ENCODE measurements at places on chromosomes 4 and X. TPM values are rescaled to one million over a fixed set of nuclear protein-coding genes. Genes with fewer than 3 reads are reported as not detected.

The RBMXL3 gene
- total RNA-seq = not detected

The SH3BP2 gene
- total RNA-seq = 54.5 TPM

The GYG2 gene
- not detected for total RNA-seq

DNA sequence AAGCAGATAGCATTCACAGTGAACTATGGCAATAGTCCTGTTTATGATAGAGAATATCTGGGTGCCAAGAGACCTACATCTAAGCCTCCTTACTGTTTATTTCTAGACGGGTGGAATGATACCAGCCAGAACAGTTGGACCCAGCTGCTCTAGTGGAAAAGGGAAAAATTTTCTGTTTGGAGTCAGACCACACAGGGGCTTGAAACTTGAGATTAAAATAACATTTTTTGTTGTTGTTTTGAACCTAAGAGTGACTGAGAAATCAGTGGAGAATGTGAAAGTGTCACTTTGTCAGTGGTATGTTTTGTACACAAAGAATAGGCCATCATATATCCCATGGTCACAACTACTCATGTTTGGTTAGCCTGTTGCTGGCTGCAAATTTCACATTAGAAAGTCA, 105.7 kb downstream of the AGTR2 start:
- no peak for DNase-seq
- H3K36me3 ChIP-seq = no peaks in the 10 kb centered on the region
- no peaks in the 10 kb centered on the region for H3K4me1 ChIP-seq

The P2RY4 gene
- total RNA-seq = 1.2 TPM

GRCh38 chrX:45508454-45508853, 307.8 kb upstream of the DIPK2B start:
- no peaks in the 10 kb centered on the region for H3K27me3 ChIP-seq
- H3K4me3 ChIP-seq = no peak overlapping the region
- DNase-seq = no peak
- no peak overlapping the region for H3K27ac ChIP-seq

DNA sequence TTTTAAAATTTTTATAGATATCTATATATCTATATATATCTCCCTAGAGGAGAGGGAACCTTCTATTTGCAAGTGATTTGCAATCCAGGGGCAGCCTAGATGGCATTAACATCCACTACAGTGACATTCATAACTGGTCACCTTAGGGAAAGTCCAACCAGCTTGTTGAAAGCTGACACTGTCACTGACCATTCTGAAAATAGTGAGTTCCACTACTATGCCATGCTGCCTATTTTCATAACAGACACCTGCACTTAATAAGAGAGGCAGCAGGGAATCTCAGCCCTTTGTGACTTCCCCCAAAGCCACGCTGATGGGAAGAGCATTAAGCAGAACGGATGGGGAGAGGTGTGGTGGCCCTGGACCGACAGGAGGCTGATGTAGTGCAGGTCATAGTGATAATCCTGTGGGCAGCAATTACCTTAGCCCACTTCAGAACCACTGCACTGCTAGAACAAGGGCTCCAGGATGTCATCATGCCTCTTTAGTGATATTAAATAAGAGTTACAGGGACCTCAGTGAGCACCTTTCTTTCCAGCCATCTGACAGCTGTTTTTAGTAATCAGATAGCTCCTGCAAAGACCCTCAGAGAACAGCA, 51.3 kb downstream of the GPRIN3 start:
- H3K27me3 ChIP-seq = no peaks in the 10 kb centered on the region
- no peak for DNase-seq
- H3K4me1 ChIP-seq = peaks cover 33% of the 10 kb centered on the region
- H3K36me3 ChIP-seq = no peaks in the 10 kb centered on the region
- peak overlapping the region; percentile 52 for H3K27ac ChIP-seq
- no peak overlapping the region for H3K4me3 ChIP-seq

GRCh38 chr4:176293660-176294059, 24.6 kb upstream of the ASB5 start:
- no peaks in the 10 kb centered on the region for H3K4me1 ChIP-seq
- no peak for DNase-seq
- H3K4me3 ChIP-seq = no peak overlapping the region

Measured in T-cell (primary cell).